ENCODE measurements at places on chromosomes 6 and 20.

- DNase-seq, result no peak
These were observed 3.6 kb upstream of the ABHD12 start for GRCh38 chr20:25394276-25394675.

GRCh38 chr6:49782293-49782692 lies 4.8 kb downstream of the PGK2 start:
- no peak for DNase-seq

- DNase-seq, result no peak
These were observed 49.2 kb upstream of the TLDC2 start for GRCh38 chr20:36826554-36827244.

- DNase-seq, result no peak
These were observed 201.8 kb downstream of the TTLL2 start for GRCh38 chr6:167526465-167527368.

DNA sequence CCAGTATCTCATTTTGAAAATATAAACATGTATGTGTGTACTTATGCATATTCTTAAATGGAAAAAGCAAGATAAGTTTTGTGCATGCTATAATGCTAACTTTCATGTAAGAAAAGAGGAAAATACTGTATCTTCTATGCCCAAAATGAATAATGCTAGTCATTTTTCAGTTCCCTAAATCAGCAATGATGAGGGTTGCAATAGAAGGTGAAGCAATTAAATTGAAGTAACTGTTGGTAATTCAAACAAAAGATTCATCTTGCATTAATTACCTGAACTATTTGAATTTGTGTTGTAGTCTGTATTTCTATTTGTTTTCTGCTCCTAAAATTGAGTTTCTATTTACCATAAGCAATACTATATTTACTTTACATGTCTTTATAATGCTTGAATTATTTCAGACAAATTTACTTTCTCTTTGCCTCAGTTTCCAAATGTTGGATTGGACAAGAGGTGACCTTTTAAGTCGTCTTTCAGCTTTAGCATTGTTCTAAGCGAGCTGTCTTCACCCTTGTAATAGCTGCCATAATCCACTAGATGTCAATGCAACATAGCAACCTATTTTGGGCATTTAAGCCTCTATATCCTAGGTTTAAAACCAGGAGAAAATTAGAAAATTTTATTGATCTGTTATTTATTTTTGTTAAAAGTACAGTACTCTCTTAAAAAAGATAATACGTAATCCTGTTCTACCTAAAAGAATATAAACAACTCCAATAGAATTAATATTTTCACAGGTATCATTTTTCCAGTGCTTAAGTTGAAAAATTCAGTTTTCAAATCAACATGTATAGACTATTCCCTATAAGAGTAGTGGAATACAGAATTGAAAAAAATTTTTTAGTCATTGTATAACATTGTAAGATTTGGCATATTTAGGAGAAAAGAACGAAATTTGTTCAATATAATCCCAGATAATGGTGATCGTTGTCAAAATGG lies 52.3 kb upstream of the IFNGR1 start:
- DNase-seq, result no peak

DNA sequence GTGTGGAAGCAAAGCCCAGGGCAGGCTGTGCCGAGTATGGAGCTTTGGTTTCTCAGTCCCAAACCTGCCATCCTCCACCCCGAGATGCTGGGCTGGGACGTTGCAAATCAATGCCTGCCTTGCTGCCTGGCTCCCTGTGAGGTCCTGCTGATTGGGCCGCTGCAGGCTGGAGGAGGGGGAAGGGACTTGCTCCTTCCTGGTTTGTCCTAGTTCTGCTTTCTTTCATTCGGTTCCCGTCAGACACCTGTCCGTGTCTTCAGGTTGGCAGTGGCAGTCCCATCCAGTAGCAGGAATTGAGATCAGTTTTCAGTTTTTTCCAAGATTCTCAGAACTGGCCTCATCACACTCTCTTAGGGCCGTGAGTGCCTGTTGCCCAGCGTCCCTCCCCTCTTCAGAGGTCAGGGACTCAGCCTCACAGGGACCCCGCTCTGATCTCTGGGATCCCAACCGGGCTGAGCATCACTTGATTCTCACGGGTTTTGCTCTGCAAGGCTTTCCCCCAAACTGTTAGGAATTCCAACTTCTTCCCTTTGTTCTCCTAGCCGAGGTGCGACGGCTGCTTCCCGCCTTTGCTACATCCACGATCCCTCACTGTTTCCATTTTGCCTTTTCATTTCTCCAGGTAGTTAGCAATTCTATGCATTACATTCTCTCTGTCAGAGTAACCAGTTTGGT lies 24.2 kb upstream of the TAGAP start:
- DNase-seq, result no peak

GRCh38 chr6:166412911-166413384 lies 30.2 kb upstream of the MPC1 start:
- no peak for DNase-seq

DNA sequence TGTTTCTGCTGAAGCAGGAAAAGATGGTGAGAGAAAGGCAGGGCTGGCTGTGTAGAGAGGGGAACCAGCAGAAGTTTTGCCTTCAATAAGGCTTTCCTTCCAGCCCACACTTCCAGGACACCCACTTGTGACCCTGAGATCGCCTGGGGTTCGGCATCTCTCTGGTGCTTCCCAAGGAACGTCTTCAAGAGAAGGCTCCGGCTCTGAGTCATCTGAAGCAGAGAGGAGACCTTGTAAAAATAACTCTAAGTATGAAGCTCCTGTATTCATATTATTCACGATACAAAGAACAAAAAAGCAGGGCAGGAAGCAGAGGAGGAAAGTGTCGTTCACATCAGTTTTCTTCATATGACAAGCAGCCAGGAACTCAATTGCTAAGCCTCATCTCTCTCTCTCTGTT lies 95.4 kb upstream of the MRPS10 start:
- no peak for DNase-seq

- peak; percentile 25 for DNase-seq
These were observed 25.1 kb downstream of the MYBL2 start for GRCh38 chr20:43691928-43692524.

DNA sequence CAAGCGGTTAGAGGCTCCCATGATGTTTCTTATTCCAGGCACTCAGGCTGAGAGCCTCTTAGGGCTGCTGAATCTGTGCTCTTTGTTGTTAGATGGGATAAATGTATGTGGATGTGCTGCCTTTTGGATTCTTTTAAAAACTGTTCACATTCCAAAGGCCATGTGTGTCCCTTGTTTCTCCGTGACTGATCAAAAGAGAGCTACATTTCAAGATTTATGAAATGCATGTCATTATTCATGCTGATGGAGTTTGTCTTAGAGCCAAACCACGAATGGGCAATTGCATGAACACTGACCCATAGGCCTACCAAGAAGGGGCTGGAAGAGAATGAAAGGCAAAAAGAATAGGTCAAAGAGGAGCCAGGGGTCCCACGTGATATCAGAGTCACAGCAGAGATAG lies 104.9 kb upstream of the TSHZ2 start:
- DNase-seq, result no peak

- peak; percentile 5 for DNase-seq
These were observed 38.0 kb downstream of the CITED2 start for GRCh38 chr6:139336488-139336887.

- DNase-seq, result no peak
These were observed 55.8 kb downstream of the SOBP start for GRCh38 chr6:107545763-107546162.

- DNase-seq, result no peak
These were observed 294.2 kb downstream of the FOXC1 start for GRCh38 chr6:1903780-1904465.

DNA sequence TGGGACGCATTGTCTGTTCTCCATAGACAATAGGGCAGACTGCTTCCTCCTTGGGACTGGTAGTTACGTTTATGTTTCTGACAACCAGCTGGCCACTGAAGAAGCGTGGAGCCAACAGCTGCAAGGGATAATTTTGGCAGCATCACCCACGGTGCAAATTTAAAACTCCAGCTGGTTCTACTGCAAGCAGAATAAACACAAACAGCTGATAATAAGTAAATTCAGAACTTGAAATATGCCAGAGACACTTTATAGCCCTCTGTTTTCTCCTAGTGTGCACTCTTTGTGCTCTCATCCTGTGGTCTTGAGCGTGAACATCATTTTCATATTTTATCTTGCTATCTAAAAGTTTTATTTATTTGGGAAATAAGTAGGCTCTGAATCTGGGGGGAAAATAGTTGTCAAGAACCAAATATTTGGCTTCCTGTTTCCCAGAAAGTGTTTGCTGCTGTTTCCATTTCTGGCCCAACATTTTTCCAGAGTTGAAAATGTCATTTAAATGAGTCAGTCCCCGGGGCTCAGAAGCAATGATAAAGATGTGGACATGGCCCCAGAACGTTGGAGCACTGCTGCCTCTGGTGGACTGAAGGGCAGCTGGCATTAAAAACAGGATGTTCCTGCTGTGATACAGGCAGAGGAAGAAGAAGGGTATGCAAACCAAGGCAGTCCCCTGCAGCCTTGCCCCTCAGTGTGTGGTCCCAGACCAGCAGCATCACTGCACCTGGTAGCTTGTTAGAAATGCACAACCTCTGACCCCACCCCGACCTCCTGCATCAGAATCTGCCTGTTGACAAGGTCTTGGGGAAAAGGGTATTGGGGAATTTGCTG lies 12.5 kb upstream of the THBD start:
- peak; percentile 54 for DNase-seq

DNA sequence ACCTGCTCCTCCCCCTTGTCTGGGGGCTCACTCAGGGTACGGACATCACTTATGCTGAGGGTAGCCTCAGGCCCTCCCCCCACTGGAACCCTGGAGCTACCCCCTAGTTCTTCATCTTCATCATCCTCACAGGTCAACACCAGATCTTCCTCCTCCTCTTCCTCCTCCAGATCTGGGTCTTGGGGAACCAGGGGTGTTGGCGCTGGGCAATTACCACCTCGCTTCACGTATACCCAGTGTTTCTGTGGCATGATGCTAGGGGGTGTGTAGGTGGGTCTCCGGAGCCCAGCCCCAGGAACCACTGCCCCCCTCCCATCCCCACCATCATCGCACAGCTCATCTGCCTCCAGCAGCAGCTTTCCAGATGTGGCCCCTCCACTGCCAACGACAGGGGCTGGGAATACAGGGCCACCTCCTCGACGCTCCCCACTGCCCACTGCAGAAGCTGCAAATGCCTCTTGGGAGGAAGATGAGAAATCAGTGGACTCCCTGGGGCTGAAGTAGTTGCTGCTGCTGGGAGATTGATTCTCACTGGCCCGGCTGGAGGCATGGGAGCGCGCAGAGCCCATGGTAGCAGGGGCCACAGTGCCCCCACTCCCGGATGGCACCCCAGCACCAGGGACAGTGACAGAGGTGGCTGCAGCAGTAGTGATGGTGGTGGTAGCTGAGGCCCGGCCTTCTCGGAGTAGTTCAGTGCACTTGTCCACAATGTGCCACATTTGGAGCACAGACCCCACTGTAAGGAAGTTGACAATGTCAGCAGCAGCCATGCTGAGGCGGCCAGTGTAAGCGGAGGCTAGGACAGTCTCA lies 1.5 kb downstream of the ZBTB22 start:
- no peak for DNase-seq

DNA sequence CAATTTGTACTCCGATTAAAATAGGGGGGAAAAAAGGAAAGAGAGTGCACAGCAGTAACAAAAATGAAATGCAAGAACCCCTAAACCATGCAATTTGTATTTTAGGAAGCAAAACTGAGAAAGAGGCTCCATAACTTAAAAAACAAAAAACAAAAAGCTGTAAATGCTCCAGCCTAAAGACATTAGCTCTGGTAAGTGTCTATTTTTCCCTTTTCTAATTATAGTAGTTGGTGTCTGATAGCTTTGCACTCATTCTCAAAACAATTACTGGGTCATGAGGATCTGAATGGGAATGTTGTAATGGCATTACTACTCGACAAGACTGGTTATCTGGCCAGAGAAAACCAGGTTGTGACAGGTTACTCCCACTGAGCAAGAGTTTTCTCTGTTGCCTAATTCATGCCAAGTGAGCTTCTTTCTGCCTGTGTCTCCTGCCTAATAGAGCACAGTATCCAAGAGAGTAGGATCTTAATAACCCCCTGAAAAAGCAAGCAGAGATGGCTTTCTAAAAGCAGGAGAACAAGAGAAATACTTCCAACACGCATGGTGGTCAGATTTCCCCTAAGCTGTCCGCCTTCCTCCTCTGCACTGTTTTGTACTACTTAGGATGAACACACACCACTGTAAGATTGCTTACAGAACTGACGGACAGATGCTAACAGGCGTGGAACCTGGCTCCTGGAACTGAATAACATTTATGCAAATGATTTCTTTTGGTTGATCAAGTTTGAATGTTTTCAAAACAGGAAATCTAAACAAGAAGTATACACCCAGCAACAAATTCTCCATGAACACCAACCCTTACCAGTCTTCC lies 86.4 kb downstream of the FKBP5 start:
- no peak for DNase-seq

DNA sequence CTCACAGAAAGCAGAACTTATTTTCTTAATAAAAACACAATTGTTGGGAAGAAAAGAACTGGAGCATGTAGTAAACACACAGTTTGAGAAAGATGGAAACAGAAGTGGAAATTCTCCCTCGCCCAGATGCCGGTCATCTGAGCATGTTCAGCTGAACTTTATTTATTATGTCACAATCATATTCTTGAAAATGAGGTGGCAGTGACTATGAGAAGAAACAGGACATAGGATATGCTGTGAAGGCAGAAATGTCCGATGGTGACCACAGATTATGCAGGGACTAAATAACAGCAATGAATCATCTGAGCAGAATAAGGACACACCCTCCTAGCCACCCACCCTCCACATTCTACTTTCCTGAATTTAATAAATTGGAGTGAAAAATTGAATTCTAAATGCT lies 425.3 kb upstream of the NOX3 start:
- no peak for DNase-seq

DNA sequence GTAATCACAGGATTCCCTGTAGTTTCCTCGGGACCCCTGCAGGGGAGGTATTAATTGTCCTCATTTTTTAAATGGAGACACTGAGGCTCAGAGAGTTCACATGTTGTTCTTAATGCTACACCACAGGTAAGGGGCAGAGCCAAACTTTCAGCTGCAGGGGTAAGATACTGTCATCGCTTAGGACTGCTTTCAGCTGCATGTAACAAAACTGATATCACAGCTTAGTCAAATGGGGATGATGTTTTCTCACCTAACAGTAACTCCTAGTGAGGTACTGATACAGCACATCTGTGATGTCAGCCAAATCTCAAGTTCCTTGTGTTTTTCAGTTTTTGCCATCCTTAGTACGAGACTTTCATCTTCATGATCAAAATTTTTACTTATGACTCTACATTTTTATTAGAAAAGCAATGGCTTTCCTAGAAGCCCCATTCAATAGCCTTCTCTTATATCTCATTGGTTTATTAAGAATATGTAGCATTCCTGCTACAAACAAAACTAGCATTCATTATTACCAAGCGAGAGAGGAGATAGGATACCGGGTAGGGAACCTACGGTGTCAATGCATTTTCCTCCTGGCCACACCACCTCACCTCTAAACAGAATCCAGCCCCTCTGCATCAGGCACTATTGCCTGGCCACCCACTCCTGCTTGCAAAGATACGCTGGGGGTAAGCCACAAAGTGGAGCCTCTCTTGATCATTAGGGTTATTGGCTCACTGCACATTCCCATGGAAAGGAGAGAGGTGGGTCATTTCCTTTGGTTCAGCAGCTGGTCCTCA lies 557.5 kb downstream of the CD83 start:
- no peak for DNase-seq

GRCh38 chr6:166058064-166058739 lies 109.4 kb downstream of the TBXT start:
- no peak for DNase-seq
